A549 treated with CORT108297 at 1 μM for 4 hours (cell line): ENCODE measurements at places on chromosomes 1 and 21. TPM values are rescaled to one million over a fixed set of nuclear protein-coding genes. Genes with fewer than 3 reads are reported as not detected.

AK5 gene
- total RNA-seq: 5.5 to 10.0 TPM (median 7.0 TPM) in 5 replicates

ELK4 gene
- total RNA-seq: 6.2 to 6.9 TPM (median 6.5 TPM) in 5 replicates

GPR37L1 gene
- total RNA-seq: 0.10 to 0.19 TPM (median 0.16 TPM) in 5 replicates

FCAMR gene
- not detected in 5 replicates for total RNA-seq

ADCY10 gene
- total RNA-seq: 0.05 to 0.20 TPM (median 0.08 TPM) in 4 of 5 replicates, not detected in the other
